ENCODE measurements at places on chromosomes 2 and 18. TPM values are rescaled to one million over a fixed set of nuclear protein-coding genes. Genes with fewer than 3 reads are reported as not detected.

The ALK gene
- total RNA-seq: not detected

The SERPINB7 gene
- not detected for total RNA-seq

The FSIP2 gene
- total RNA-seq: 0.06 TPM

The MOGAT1 gene
- not detected for total RNA-seq

The FLACC1 gene
- 1.6 TPM for total RNA-seq

The CD226 gene
- total RNA-seq: 0.53 TPM

The STEAP3 gene
- 1.7 TPM for total RNA-seq

The TMEM247 gene
- total RNA-seq: not detected

The GKN2 gene
- total RNA-seq: not detected

The MTCL1 gene
- total RNA-seq: 11.9 TPM

The ZSWIM2 gene
- total RNA-seq: not detected

The STON1 gene
- 14.9 TPM for total RNA-seq

The GPR39 gene
- total RNA-seq: 7.5 TPM

The FSHR gene
- not detected for total RNA-seq

The CYS1 gene
- total RNA-seq: 2.0 TPM

The MBD1 gene
- total RNA-seq: 51.2 TPM

The IL18RAP gene
- total RNA-seq: not detected

The LMAN1 gene
- 181 TPM for total RNA-seq

The PRKD3 gene
- total RNA-seq: 61.2 TPM

The ACKR3 gene
- total RNA-seq: 6.0 TPM

The APLF gene
- total RNA-seq: 3.6 TPM

The STAT4 gene
- total RNA-seq: 0.31 TPM

The SLC38A11 gene
- not detected for total RNA-seq

The WNT10A gene
- not detected for total RNA-seq

The FOSL2 gene
- 25.6 TPM for total RNA-seq

The SERPINB10 gene
- 0.13 TPM for total RNA-seq

The CTAGE1 gene
- 0.12 TPM for total RNA-seq

The BCS1L gene
- 41.6 TPM for total RNA-seq

The RGPD4 gene
- total RNA-seq: under 0.01 TPM

The UGT1A8 gene
- not detected for total RNA-seq

All from aortic smooth muscle cell (primary cell).